Umbilical cord (tissue), 2 donors: ENCODE measurements at places on chromosomes 5 and 9.
A peak's percentile ranks its signal among the peaks of the same experiment; 100 is the strongest.

DNA sequence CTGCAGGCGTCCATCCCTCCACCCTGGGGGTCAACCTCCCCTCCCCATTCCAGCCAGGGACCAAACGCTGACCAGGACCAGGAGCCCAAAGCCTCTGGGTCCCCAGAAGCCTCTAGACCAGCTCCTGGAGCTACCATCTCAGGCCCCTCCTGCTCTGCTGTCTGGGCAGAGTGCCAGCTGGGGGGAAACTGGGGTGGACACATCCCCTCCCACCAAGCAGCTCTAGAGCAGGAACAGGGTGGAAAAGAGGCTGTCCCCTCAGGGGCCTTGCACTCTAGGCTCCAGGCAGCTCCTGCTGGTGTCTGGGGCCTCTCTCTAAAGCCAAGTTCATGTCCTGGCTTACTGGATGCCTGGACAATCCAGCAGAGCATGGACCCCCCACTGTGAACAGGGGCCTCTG lies 4.4 kb downstream of the SSNA1 start:
- DNase-seq: no peak

DNA sequence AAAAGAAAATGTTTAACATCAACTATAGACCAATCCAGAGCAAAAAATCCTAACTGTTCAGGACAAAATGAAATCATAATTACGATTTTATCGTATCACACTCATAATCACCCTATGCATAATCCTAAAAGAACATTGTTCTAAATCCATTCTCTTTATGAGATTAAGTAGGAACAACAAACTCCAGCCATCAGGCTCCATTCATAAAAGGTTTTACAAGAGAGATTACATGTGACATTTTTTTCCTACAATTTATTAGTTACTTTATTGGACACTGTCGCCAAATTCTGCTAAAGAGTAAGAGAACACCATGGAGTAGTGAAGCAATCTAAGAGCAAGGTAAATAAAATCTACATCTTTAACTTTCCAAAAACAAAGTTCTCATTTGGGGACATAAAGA lies 198.0 kb downstream of the BNC2 start:
- DNase-seq: no peak

DNA sequence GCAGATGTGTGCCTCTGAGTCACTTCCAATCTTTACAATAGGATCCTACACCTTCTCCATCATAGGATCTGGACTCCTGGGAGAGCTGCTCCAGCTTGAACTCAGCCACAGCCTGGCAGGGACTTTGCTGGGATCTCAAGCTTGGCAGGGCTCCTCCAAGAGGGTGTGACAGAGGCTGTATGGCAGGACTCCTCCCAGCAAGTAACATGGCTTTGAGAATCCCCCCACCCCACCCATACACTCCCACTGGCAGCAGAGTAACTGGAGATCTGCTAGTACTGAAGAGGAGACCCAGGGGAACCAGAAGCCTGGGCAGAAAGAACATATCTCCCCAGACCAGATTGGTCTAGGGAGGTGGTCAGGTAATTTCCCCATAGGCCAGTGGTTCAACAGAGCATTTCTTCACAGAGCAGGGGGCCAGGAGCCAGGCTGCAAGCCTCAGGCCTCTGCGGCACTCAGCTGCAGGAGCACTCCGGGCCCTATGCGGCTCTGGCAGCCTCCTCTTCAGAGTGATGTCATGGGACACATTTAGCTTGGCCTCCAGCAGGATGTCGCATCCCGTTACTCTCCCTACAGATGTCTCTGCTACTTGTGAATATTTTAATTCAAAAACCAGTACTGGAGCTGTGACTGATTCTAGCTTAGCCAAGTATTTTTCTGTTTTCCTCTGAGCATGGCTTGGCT lies 1.7 kb upstream of the ACSL6 start:
- no peak for DNase-seq

DNA sequence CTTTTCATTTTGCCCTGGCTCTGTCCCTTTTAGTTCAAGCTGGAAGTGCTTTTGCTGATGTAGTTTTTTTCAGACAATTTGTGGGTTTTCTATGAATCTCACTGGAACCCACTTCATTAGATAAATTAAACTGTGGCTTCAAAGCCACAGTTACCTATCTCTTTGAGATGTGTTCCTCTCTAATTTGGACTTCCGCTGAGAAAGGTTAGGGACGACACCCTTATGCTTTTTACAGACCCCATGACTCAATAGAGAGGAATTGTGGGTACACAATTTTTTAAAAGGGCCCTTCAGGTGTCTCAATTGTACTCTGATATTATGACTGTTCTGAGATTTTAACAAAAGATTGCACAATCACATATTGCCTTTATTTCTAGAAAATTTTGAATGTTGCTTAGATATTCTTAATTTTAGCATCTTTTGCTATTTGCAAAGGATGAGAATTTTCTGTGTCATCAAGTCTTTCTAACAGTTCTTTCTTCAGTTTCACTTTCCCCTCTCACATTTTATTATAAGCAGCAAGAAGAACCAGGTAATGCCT lies 110.6 kb downstream of the GADD45G start:
- DNase-seq: no peak

DNA sequence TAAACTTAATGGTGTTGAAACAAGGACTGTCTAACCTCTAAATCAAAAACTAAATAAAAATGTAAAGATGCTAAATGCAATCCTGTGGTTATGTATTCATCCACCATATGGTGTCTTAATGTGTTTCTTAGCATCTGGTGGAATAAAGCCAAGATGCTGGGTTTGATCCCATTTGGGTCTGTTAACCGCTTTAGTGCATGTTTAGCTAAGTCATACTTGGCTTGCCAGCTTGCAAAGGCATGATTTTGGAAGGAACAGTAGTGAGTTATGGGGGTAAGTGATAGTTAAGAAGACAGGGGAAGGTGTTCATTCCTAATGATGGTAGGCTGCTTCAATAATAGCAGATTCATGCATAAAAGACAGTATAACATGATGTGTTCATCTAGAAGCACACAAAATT lies 139.0 kb upstream of the SLC27A6 start:
- peak; percentile 68 for DNase-seq

DNA sequence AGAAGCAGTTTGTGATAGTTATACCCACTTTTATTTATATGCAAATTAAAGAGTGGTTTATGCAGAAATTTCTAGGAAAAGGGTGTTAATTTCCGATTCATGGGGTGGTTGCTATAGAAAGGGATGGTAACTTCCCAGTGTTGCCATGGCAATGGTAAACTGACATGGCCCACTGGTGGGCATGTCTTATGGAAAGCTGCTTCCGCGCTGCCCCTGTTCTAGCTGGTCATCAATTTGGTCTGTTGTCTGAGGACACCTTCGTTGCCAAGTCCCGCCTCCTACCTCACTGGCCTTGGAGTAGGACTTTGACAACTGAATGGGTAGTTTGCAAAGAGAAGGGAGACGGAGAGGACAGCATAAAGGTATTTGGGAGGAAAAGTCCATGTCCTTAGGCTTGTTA lies 74.0 kb upstream of the SMIM23 start:
- DNase-seq: no peak

- no peak for DNase-seq
Observed at GRCh38 chr5:91591076-91591475, 208.0 kb upstream of the ARRDC3 start.

GRCh38 chr5:63240063-63240755 lies 661.6 kb downstream of the LRRC70 start:
- DNase-seq: no peak

- DNase-seq: no peak
Observed at GRCh38 chr9:134293611-134294152, 32.6 kb upstream of the RXRA start.

- DNase-seq: no peak
Observed at GRCh38 chr5:78547183-78547582, 101.4 kb downstream of the LHFPL2 start.

GRCh38 chr9:137264067-137264466 lies 8.9 kb downstream of the NELFB start:
- no peak for DNase-seq

DNA sequence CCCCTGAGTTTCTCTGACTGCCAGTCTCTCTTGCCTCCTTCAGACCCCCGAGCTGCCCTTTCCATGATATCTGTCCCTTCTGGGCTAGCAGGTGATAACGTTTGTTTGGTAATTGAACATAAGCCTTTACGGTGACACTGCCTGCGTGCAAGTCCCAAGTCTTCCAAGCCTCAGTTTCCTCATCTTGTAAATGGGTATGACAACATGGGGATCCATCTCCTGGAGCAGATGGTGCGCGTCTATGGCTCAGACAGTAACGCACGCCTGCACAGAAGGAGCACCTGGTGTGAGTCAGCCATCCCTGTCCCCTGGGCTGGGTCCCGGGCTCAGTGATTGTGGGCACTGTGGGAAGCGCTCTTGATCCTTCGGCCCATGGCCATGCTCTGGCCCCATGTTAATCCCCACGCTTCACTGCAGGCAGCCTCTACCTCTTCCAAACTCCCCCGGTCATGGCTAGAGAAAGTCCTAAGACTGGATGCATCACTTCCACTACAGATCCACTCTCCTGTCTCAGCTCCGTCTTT lies 85.8 kb downstream of the DAP start:
- DNase-seq: no peak

DNA sequence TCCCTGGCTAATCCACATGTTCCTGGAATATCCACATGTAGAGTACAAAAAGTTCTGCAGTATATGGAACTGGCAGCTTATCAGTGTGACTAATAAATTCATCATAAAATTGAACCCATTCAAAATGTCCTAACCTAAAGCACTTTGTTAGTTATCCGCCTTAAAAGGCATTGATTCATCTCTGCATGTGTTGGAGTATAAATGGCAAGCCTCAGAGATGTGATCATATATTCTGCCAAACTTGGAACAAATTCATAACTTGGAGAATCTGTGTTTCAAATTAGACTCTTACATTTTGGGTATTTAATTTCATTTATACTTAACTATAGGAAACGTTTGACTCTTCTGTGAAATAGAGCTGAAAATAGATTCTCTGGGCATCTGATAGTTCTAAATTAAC lies 25.2 kb upstream of the NREP start:
- no peak for DNase-seq

- no peak for DNase-seq
Observed at GRCh38 chr9:84615544-84615943, 54.0 kb upstream of the NTRK2 start.

DNA sequence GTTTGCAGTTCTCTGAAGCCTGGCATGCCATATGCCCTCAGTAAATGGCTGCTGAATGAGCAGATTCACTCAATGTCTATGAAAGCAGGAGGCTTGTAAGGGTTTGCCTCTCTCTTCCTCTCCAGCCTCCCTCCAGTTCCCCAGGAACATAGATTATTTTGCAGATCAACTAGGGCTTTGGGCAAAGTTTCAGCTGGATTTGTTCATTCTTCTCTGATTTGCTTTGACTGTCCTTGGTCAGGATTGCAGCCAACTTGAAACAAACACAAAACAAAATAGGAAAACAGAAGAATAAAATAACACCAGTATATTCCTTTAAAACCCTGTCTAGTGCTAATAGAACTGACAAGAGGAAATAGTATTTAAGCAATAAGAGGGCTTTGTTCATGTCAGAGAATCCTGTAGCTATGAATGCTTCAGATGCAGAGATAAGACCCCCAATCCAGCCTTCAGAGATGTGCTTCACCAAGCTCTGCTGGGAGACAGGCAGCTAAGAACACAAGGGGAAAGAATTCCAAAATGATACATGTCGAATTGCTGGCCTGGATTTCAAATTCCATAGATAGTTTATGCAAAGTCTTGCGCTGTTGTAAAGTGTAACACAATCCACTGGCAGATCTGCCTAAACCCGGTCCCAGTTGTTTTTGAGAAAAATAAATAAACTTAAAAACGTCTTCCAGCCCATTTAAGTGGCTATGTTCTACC lies 174.3 kb downstream of the PAPPA start:
- peak; percentile 74 for DNase-seq

DNA sequence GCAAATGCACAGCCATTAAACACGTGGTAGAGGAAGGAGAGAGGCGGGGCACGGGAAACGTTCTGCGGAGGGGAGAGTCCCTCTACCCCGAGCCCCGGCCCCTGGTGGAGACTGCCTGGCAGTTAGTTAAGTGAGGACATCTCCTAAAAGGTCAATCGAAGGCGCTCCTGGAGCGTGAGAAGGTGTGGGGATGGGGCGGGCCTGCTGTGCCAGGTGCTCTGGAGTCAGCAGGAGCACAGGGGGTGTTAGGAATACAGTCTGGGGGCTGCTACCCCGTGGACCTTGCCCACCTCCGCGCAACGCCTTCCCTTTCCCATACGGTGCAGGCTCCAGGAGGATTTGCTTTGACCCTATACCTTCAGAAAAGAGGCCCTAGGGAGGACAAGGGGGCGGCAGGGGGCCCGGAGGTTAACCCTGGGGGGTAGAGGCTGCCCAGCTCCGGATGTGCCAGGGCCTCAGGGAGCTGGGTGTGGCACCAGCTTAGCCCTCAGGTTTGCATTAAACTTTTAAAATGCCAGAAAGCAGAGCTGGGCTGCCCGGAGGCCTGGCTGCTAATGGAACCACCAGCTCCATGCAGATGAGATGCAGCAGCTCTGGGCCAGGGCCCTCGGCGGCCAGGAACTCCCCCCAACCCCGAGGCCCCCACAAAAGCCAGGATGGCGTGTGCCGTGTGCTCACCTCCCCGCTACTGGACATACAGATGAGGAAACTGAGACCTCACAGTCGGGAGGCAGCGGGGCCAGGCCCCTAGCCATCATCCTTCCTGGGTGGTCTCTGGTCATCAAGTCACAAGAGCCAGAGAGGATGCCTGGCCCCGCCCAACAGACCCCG lies 39.2 kb downstream of the NACC2 start:
- no peak for DNase-seq

DNA sequence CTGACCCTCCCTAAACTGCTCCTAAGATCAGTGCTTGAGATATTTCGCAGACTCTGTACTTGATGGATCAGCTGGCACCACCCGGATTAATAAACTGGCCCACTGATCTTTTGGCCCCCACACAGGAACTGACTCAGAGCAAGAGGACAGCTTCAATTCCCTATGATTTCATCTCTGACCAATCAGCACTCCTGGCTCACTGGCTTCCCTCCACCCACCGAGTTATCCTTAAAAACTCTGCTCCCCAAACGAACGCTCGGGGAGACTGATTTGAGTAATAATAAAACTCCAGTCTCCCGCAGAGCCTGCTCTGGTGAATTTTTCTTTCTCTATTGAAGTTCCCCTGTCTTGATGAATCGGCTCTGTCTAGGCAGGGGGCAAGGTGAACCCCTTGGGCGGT lies 36.5 kb upstream of the CD180 start:
- peak; percentile 44 for DNase-seq

GRCh38 chr5:151097820-151098767 lies 17.3 kb upstream of the TNIP1 start:
- no peak for DNase-seq

- DNase-seq: peak; percentile 79
Observed at GRCh38 chr5:97162045-97162444, 19.6 kb upstream of the LIX1 start.

- no peak for DNase-seq
Observed at GRCh38 chr5:3002230-3002629, 250.8 kb upstream of the IRX2 start.
